Inflammatory macrophage treated with lipopolysaccharide for 1 hour (primary cell): ENCODE measurements at places on chromosomes 7 and 10.

- DNase-seq, result no peak
Observed at GRCh38 chr7:28472332-28472731, 60.0 kb downstream of the CREB5 start.

DNA sequence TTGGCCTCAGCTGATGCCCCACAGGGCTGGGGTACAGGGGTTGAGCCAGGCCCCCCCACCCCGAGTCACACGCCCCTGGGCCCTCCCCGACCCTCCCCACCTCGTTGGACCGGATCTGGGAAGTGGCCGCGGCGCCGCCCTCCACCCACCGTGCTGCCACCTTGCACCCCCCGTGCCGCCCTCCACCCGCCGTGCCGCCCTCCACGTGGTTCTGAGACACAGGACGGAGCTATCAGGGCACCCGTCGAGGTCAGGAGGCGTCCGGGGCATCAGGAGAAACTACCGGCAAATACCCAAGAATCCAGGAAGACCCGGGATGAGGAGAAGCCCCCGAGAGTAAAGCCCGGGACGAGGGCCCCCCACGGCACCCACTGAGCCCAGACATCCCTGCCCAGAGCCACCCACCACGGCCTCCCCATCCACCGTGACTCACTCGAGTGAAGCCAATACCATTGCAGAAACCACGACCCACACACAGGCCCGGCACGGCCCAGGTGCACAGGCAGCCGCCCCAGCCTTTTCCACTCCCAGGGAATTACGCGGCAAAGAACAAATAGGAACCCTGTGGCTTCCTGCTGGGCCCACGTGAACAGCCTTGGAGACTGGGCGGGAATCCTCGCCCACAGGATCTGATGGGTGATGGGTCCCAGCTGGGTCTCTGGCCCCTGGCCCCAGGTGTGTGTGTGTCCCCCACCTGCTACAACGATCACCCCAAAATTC is 34.0 kb downstream of the ADAP1 start:
- DNase-seq, result no peak

DNA sequence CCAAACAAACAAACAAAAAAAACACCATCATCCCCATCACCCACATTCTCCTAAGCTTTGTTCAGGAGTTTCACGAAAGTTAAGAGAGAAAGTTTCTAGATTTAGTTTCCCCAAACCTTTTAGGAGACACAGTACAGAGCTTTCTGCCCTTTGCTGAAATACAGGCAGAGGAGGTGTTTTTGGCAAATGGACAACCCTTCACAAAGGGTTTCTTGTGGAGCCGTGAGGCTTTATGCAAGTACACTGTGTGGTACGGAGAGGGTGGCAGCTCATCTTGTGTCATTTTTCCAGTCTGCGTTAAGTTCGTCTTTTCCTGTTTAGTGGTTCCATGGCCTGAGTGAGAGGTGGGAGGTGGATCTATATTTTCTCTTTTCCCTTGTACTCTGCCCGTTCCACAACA is 215.5 kb upstream of the PRKCQ start:
- no peak for DNase-seq

DNA sequence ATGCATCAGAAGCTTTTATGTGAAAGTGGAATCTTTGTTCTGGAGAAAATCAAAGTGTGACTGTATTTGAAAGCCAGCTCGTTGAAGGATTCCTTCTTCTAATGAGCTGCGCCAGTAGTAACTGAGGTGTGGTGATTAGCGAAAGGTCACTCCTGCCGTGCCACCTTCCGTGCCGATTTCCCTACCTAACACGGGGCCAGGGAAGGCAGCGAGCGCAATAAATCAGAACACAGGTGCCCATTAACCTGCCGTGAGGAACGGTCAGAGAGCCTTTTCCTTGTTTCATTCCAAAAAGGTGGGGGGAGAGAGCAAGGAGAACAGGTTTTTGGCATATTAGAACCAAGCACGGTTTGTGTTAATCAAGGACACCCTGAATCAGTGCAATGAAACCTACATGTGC is 258.0 kb downstream of the CELF2 start:
- DNase-seq, result no peak

GRCh38 chr10:63752318-63752717 is 231.1 kb downstream of the REEP3 start:
- no peak for DNase-seq

GRCh38 chr10:125551247-125551646 is 131.7 kb downstream of the TEX36 start:
- no peak for DNase-seq

- DNase-seq, result no peak
Observed at GRCh38 chr10:98659951-98660350, 213.2 kb upstream of the HPS1 start.

GRCh38 chr10:75223507-75223906 is 12.2 kb downstream of the COMTD1 start:
- no peak for DNase-seq

DNA sequence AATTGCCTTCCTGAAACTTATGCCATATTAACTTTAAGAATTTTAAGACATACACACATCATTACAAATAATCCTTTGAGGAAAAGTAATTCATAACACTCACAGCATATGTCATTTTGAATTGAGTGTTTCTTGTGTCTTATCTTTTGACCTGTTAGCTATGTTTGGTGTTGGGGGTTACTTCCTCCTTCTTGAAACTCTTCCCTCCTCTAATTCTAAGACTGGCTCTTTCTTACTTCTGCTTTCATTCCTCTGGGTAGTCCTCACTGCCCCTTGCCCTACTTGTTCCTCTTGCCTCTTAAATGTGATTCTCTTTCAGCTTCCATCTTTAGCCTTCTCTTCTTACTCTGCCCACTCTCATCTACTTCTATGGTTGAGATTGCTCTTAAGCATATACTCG is 28.3 kb upstream of the PIP4K2A start:
- peak; percentile 54 for DNase-seq

GRCh38 chr10:114749014-114749413 is 72.6 kb upstream of the FHIP2A start:
- DNase-seq, result no peak

DNA sequence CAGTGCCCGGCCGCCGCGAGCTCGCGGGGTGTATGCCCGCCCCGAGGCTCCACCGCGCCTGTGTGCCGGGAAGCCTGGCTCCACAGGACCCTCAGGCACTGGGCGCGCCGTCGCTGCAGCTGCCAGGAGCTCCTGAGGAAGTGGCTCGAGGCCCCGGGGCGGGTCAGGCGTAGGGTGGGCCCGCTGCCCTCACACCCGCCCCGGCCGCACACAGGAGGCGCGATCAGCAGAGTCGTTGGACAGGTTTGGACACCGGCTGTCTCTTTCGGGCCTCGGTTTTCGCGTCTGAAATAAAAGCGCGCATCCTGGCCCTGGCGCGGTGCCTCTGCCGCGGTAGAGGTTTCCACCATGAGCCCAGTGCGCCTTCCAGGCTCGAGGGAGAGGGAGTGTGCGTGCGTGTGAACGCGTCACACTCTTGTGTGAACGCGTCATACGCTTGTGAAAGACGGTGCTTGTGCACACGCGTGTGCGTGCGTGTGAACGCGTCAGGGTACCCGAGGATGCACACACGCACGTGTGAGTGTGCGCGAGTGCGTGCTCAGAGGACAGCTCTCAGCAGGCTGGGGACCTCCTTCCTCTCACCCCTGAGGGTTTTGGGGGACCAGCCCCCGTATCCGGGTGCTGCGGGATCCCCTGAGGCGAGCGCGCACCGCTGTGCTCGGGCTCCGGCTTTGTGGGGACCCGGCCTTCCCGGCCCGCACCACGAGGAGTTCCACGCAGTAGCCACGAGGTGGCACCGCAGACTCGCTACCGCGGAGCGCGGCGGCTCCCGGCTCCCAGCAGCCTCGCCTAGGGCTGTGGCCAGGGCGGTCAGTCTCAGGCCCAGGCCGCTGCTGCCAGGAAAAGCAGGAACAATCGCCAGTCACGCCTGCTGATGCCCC is 83.8 kb downstream of the BMS1 start:
- DNase-seq, result peak; percentile 61

GRCh38 chr7:128267595-128267924 is 26.5 kb downstream of the LEP start:
- no peak for DNase-seq

DNA sequence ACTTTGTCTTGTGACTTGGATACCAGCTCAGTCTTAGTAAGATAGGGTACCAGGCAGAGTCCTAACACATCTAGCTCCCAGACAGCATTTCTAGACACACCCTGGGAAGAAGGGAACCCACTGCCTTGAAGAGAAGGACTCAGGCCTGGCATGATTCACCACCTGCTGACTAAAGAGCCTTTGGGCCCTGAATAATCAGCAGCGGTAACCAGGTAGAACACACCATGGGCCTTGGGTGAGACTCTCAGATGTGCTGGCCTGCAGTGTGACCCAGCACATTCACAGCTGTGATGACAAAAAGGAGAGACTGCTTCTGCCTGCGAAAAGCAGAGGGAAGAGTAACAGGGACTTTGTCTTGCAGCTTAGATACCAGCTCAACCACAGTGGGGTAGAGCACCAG is 10.4 kb upstream of the TNKS2 start:
- no peak for DNase-seq

DNA sequence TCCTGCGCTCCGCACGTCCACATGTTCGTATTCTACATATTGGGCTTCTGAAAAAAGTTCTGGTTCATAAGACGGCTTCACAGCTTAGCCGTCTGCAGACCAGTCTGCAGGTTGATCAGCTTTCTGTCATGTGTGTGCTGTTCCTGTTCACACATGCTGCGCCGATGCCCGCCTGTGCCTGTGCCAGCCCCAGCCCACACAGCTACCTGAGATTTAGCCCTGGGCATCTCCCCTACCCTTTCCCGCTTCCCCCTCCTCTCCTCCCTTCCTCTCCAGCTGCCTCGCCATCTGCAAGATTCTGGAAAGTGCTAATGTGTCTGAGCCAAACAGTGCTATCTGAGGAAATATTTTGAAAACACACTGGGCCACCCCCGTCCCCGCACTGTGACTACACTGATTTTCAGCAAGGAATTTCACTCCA is 7.1 kb downstream of the CHST3 start:
- DNase-seq, result no peak

GRCh38 chr7:131369354-131369753 is 41.7 kb downstream of the MKLN1 start:
- no peak for DNase-seq

DNA sequence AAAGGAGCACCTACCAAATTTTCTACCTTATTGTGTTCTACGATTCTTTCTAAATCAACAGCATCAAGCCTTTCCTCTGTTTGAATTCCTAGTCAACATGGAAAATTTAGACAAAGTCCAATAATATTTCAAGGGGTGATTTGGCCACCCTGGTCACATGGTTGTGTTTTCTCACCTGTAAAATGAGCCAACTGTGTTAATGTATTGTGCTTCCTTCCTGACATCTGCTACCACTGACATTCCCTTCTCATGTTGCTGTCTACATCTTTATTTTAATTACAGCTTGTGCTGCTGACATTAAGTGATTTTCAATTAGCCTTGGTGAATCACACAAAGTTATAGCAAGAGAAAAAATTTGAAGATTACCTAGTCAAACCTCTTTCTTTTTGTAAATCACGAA is 83.0 kb upstream of the NPSR1 start:
- no peak for DNase-seq

- no peak for DNase-seq
Observed at GRCh38 chr7:27842851-27843250, 102.9 kb downstream of the TAX1BP1 start.

DNA sequence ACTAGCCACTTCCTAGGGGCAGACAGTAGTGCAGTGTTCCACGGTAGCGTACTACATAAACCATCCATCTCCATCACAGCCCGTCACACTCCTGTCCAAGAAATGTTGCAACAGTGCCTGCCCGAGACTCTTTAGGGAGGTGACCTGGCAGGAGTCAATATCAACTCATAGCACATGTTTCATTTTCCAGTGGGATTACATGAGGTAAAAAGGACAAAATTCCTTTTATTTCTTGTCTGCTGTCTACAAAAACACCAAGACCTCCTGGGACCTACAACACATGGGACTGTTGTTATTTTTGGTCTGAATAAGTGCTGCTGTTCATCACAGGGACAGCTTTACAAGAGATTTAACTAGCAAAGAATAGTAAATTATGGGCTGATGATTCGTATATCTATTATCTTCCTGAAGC is 99.9 kb downstream of the MPP7 start:
- DNase-seq, result no peak

GRCh38 chr7:87179180-87179579 is 26.9 kb downstream of the DMTF1 start:
- DNase-seq, result no peak

GRCh38 chr10:4062072-4062471 is 277.1 kb upstream of the KLF6 start:
- DNase-seq, result no peak

DNA sequence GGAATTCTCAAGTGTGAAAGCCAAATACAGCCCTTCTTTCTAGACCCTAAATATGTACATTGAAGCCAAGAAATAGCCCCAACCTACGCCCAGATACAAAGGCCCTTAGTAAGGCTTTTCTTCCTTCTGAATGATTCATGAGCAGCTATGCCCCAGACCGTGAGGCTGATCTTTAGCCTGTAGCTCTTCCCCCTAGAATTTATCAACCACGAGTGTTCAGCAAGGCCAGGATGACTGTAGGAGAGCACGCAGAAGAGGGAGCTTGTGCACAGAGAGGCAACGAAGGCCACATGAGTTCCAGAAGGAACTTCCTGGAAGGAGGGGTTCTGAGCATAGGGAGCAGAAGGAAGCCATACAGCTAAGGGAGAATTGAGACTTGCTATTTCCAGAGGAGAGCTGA is 53.0 kb upstream of the HABP2 start:
- no peak for DNase-seq

DNA sequence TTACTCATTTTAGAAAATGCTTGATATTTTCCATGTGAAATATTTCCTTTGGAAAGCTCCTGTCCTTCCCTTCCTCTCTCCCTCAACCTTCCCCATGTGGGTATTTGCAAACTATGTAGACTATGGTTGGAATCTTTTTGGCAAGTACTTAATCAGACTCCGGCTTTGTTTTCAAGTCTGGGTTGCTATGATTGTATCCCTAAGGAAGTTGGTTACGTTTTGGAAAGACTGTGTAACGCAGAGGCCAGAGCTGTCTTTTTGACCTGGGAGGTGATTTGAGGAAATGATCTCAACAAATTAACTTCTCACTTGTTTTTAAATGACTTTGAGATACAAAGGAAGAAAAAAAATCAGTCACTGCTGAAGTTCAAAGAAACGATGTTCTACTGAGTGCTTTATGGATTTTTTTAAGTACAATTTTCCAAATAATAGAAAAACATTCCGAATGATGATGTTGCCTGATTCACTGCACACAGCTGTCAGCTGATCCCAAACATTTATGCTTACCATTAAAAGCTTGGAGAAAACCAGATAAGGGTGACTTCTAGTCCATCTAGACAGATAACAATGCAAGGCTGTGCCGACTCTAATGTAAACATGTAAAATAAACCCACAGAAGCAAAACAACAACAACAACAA is 145.5 kb upstream of the CELF2 start:
- no peak for DNase-seq

GRCh38 chr10:108104551-108105156 is 940.1 kb upstream of the SORCS1 start:
- no peak for DNase-seq

GRCh38 chr7:40675741-40676140 is 540.9 kb downstream of the SUGCT start:
- DNase-seq, result no peak

GRCh38 chr7:68250143-68250542 is 1253.5 kb downstream of the TYW1 start:
- no peak for DNase-seq

GRCh38 chr10:88278912-88279311 is 304.2 kb downstream of the RNLS start:
- DNase-seq, result no peak
